Heart left ventricle (tissue), 16 donors: ENCODE measurements at places on chromosomes 3 and 15. TPM values are rescaled to one million over a fixed set of nuclear protein-coding genes. Genes with fewer than 3 reads are reported as not detected.

GRCh38 chr3:24562895-24563294 lies 68.2 kb upstream of the THRB start:
- DNase-seq, result no peak
- no peaks in the 10 kb centered on the region for H3K27me3 ChIP-seq
- no peaks in the 10 kb centered on the region for H3K4me1 ChIP-seq
- H3K4me3 ChIP-seq, result no peak overlapping the region

Gene TNFAIP8L3
- total RNA-seq, result 5.5 TPM

DNA sequence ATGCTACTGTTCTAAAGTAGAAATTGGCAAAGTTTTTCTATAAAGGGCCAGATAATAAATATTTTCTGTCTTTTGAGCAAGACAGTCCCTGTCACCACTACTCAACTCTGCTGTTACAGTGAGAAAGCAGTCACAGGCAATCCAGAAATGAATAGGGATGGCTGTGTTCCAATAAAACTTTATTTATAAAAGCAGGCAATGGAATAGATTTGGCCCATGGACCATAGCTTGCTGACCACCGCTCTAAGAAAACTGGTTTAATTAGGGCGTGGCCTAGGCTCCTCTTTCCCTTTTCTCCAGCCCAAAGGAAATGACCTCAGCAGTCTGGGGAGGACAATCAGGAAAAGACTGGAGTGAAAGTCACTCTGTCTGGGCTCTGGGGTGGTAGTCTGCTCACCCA lies 183.8 kb downstream of the MEGF11 start:
- no peaks in the 10 kb centered on the region for H3K27me3 ChIP-seq
- no peaks in the 10 kb centered on the region for H3K36me3 ChIP-seq
- no peaks in the 10 kb centered on the region for H3K4me1 ChIP-seq
- H3K4me3 ChIP-seq, result no peak overlapping the region
- no peak for DNase-seq
- no peak overlapping the region for H3K27ac ChIP-seq

Gene KCNMB2
- total RNA-seq, result 2.0 TPM

- no peaks in the 10 kb centered on the region for H3K27me3 ChIP-seq
- H3K36me3 ChIP-seq, result no peaks in the 10 kb centered on the region
- H3K4me3 ChIP-seq, result no peak overlapping the region
Observed at GRCh38 chr15:58562135-58562534, 130.3 kb downstream of the LIPC start.

- no peak for DNase-seq
- no peaks in the 10 kb centered on the region for H3K36me3 ChIP-seq
Observed at GRCh38 chr3:20657560-20657959, 471.6 kb upstream of the SGO1 start.

GRCh38 chr15:96158938-96159337 lies 171.6 kb upstream of the NR2F2 start:
- H3K27me3 ChIP-seq, result no peaks in the 10 kb centered on the region
- peaks cover 28% of the 10 kb centered on the region for H3K4me1 ChIP-seq
- peak; percentile 35 for DNase-seq
- H3K4me3 ChIP-seq, result peak overlapping the region; percentile 5
- no peak overlapping the region for H3K27ac ChIP-seq
- H3K36me3 ChIP-seq, result no peaks in the 10 kb centered on the region

DNA sequence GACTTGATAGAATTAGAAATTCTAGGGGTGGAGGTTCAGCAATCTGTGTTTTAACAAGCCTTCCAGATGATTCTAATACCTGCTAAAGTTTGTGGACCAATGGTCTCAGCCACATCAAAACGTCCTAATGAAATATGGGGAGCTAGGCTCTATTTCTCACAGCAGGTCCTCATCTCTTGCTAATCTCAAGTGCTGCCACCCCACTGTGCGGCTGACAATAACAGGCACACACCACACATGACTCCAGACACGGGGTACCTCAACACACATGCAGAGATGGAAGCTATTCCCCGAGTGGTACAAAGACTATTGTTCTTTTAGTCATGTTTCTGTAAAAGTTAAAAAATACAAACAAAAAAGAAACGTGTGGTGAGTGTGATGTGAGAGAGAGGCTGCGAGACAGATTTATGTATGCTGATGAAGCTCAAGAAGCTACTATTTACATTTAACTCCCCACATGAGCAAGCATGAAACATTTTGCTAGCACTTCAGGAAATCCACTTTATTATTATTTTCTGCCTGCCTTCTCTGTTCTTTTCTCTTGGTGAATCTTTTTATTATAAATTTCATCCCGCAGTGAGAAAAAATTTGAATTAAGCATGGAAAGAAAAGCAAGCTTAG lies 405.6 kb downstream of the MAGI1 start:
- H3K27me3 ChIP-seq, result no peaks in the 10 kb centered on the region
- no peak overlapping the region for H3K27ac ChIP-seq
- no peak for DNase-seq
- no peaks in the 10 kb centered on the region for H3K4me1 ChIP-seq
- H3K4me3 ChIP-seq, result no peak overlapping the region

DNA sequence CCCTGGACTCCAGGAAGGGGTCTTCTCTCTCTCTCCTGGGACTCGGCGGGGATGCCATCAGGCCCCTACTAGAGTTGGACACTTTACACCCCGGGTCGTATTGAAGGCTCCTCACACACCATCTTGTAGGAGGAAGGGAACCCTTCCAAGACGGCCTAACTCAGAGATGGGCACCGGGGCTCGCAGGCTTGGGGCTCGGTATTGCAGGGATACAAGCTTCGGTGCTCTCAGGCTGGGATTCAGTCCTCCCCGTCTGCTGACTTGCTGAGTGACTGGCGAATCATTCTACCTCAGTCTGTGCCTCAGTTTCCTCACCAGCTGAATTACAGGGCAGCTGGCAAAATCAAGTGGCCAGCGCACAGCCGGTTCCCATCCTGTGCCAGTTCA lies 419 bp upstream of the CALML4 start:
- no peak for DNase-seq
- peak overlapping the region; percentile 60 for H3K27ac ChIP-seq
- H3K36me3 ChIP-seq, result no peaks in the 10 kb centered on the region
- peaks cover 34% of the 10 kb centered on the region for H3K4me1 ChIP-seq
- H3K4me3 ChIP-seq, result no peak overlapping the region

DNA sequence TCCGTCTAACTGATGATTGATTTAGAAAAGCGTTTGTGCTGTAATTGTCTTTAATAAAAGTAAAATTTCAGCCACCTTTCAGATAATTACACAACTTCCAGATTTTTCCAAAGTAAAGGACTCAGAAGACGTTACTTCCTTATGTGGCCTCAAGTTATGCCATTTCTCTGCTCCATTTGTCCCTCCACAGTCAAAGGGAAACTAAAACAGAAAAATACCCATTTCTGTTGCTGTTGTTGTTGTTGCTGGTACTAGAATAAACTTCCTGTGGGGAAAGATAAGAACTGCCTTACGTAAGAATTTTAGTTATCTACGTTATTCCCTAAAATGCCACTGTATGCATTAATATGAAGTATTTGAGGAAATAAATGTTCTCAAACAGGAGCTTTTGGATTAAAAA lies 153.9 kb downstream of the P3H2 start:
- H3K4me1 ChIP-seq, result no peaks in the 10 kb centered on the region
- no peak for DNase-seq
- H3K4me3 ChIP-seq, result no peak overlapping the region
- peaks cover 4% of the 10 kb centered on the region for H3K36me3 ChIP-seq
- H3K27ac ChIP-seq, result no peak overlapping the region
- H3K27me3 ChIP-seq, result no peaks in the 10 kb centered on the region

GRCh38 chr3:46112984-46113383 lies 85.7 kb upstream of the XCR1 start:
- H3K27ac ChIP-seq, result no peak overlapping the region
- no peaks in the 10 kb centered on the region for H3K27me3 ChIP-seq
- H3K4me3 ChIP-seq, result no peak overlapping the region
- H3K36me3 ChIP-seq, result no peaks in the 10 kb centered on the region

GRCh38 chr15:80061582-80061981 lies 2.1 kb downstream of the ZFAND6 start:
- H3K27ac ChIP-seq, result no peak overlapping the region
- H3K27me3 ChIP-seq, result no peaks in the 10 kb centered on the region
- peaks cover 3% of the 10 kb centered on the region for H3K4me1 ChIP-seq
- H3K36me3 ChIP-seq, result no peaks in the 10 kb centered on the region

GRCh38 chr15:49864251-49864650 lies 243.4 kb downstream of the DTWD1 start:
- no peaks in the 10 kb centered on the region for H3K27me3 ChIP-seq
- H3K36me3 ChIP-seq, result no peaks in the 10 kb centered on the region
- H3K27ac ChIP-seq, result peak overlapping the region; percentile 11
- no peak overlapping the region for H3K4me3 ChIP-seq

- no peak overlapping the region for H3K4me3 ChIP-seq
- no peaks in the 10 kb centered on the region for H3K27me3 ChIP-seq
- H3K36me3 ChIP-seq, result peaks cover 5% of the 10 kb centered on the region
- DNase-seq, result no peak
Observed at GRCh38 chr3:16506884-16507577, 6.5 kb downstream of the RFTN1 start.

- peak overlapping the region; percentile 0 for H3K27ac ChIP-seq
- H3K4me1 ChIP-seq, result peaks cover 19% of the 10 kb centered on the region
- peaks cover 7% of the 10 kb centered on the region for H3K27me3 ChIP-seq
- DNase-seq, result no peak
- peak overlapping the region; percentile 92 for H3K4me3 ChIP-seq
- H3K36me3 ChIP-seq, result no peaks in the 10 kb centered on the region
Observed at GRCh38 chr15:55740359-55740878, 2.5 kb downstream of the PRTG start.

GRCh38 chr15:76863693-76864092 lies 41.4 kb downstream of the SCAPER start:
- no peaks in the 10 kb centered on the region for H3K4me1 ChIP-seq
- H3K4me3 ChIP-seq, result no peak overlapping the region
- DNase-seq, result no peak
- H3K36me3 ChIP-seq, result no peaks in the 10 kb centered on the region
- no peaks in the 10 kb centered on the region for H3K27me3 ChIP-seq

Gene DCUN1D1
- 26.7 TPM for total RNA-seq

- no peaks in the 10 kb centered on the region for H3K4me1 ChIP-seq
- no peaks in the 10 kb centered on the region for H3K36me3 ChIP-seq
- no peaks in the 10 kb centered on the region for H3K27me3 ChIP-seq
- no peak overlapping the region for H3K4me3 ChIP-seq
- H3K27ac ChIP-seq, result no peak overlapping the region
Observed at GRCh38 chr15:60237446-60237845, 160.3 kb downstream of the ANXA2 start.

GRCh38 chr3:160676547-160677303 lies at the start of gene ARL14:
Gene ARL14 (plus strand): TSS chr3:160677160. CDS start chr3:160677347, 187 bp downstream.
- DNase-seq, result no peak
- no peaks in the 10 kb centered on the region for H3K4me1 ChIP-seq
- H3K4me3 ChIP-seq, result no peak within 1 kb of the TSS
- no peaks in the 10 kb centered on the region for H3K36me3 ChIP-seq
- H3K27ac ChIP-seq, result no peak within 1 kb of the TSS
- H3K27me3 ChIP-seq, result no peaks in the 10 kb centered on the region

- H3K4me1 ChIP-seq, result no peaks in the 10 kb centered on the region
- H3K27ac ChIP-seq, result no peak overlapping the region
- no peaks in the 10 kb centered on the region for H3K27me3 ChIP-seq
- DNase-seq, result no peak
- no peak overlapping the region for H3K4me3 ChIP-seq
Observed at GRCh38 chr3:10263646-10264363, 15.5 kb downstream of the TATDN2 start.

DNA sequence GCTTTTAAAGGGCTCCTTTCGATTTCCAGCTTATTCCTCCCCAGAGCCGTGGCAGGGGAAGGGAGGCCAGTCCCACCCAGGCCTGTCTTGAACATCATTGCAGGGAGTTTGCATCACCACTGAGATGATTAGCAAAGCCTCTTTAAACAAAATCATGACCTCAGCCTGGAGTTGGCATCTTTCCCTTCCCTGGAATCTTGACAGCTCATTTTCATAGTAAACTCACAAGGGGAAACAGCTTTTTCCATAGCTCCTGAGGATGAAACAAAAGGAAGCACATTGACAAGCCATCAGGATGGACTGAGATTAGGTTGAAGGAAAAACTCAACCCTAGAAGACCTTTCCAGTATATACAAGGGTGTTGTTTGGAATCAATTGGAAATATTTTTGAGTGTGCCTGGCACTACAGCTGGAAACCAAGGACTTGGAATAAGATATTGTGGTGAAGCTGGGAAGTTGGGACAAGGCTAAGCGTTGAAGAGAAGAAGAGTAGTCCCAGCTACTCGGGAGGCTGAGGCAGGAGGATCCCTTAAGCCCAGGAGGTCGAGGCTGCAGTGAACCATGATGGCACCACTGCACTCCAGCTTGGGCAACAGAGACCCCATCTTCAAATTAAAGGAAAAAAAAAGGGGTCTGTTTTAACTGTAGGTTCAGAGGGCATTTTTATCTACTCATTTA lies 3.1 kb upstream of the LARP6 start:
- H3K27ac ChIP-seq, result peak overlapping the region; percentile 96
- H3K4me1 ChIP-seq, result no peaks in the 10 kb centered on the region
- peak; percentile 83 for DNase-seq
- H3K4me3 ChIP-seq, result no peak overlapping the region

Gene SLCO3A1
- 40.5 TPM for total RNA-seq

GRCh38 chr3:69200384-69201068 lies 78.1 kb upstream of the LMOD3 start:
- peaks cover 18% of the 10 kb centered on the region for H3K4me1 ChIP-seq
- no peaks in the 10 kb centered on the region for H3K36me3 ChIP-seq
- peak overlapping the region; percentile 55 for H3K27ac ChIP-seq
- DNase-seq, result no peak
- no peaks in the 10 kb centered on the region for H3K27me3 ChIP-seq

Gene ENTPD3
- 0.83 TPM for total RNA-seq

GRCh38 chr15:70313099-70314017 lies 215.6 kb upstream of the TLE3 start:
- no peaks in the 10 kb centered on the region for H3K27me3 ChIP-seq
- no peak overlapping the region for H3K4me3 ChIP-seq
- H3K36me3 ChIP-seq, result no peaks in the 10 kb centered on the region

Gene POLQ
- total RNA-seq, result 0.32 TPM

DNA sequence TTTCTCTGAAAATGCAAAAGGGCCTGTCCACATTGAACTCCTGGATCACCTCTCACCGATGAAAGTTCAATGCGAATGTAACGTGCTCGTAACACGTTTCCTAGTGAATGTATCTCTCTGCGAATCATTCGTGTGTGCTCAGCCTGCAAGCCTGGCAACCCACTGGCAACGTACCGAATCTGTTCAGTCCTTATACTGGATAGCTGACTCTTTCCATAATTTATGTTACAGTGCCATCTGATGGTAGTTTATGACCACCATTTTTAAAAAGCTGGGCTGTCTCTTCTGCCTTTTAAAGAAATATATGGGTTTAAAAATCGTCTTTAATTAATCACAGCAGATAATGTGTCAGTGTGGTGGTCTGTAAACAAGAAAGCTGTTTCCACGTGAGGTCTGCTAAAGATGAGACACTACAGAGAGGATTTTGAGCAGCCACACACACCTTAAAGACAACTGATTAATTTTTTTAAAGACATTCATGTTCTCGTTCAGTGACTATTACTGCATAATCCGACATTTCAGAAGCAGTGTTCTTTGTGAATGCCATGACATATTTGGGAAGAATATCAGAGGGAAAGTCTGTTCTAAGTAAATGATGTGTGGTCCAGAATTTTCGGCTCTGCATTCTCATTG lies 69.4 kb upstream of the FOXP1 start:
- no peaks in the 10 kb centered on the region for H3K36me3 ChIP-seq
- H3K4me1 ChIP-seq, result no peaks in the 10 kb centered on the region
- no peaks in the 10 kb centered on the region for H3K27me3 ChIP-seq
- DNase-seq, result no peak
- no peak overlapping the region for H3K27ac ChIP-seq
